Activated CD4-positive, CD25-positive, alpha-beta regulatory T cell (primary cell): ENCODE measurements at places on chromosomes 16 and 17.

DNA sequence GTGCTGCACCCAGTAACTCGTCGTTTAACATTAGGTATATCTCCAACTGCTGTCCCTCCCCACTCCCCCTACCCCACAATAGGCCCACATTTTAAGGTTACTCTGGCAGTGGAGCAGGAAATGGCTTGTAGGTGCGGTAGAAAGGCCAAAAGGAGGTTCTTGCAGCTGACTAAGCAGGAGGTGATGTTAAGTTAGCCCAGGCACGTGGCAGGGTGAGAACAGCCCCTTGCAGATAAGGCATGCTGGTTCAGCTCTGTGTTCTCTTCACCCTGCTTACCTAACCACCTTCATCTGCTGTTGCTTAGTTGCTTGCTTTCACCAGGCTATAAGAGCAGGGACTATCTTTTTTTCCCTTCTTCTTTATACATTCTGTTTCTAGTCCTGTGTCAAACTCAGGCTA is 1082.8 kb upstream of the RBFOX1 start:
- no peak for DNase-seq

DNA sequence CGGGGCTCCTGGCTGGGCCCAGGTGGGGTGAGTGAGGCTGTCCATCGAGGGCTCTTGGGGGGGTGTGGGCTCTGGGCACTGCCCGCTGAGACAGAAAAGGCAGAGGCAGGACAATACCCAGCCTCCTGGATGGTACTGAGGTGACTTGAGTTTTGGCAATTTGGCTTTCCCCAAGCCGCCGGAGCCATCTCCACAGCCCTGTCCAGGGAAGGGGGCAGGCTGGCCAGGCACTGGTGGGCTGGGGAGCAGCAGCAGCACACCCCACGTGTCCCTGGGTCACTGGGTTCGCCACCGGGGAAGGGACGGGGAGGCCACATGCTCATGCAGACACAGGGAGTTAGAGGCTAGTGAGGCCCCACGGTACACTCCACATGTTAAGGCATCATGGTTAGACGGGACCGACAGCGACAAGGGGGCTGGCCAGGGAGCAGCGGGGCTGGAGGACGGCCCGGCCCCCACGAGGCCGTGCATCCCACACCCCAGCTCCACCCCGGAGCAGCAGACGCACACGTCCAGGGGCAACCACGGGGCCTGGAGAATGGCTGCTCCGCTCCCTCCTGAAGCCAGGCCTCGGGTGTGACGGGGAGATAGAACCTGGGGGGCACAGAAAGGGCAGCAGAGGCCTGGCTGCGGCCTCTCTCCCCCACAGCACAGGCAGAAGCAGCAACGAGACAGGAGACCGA is 3.0 kb downstream of the ARHGDIA start:
- no peak for DNase-seq

DNA sequence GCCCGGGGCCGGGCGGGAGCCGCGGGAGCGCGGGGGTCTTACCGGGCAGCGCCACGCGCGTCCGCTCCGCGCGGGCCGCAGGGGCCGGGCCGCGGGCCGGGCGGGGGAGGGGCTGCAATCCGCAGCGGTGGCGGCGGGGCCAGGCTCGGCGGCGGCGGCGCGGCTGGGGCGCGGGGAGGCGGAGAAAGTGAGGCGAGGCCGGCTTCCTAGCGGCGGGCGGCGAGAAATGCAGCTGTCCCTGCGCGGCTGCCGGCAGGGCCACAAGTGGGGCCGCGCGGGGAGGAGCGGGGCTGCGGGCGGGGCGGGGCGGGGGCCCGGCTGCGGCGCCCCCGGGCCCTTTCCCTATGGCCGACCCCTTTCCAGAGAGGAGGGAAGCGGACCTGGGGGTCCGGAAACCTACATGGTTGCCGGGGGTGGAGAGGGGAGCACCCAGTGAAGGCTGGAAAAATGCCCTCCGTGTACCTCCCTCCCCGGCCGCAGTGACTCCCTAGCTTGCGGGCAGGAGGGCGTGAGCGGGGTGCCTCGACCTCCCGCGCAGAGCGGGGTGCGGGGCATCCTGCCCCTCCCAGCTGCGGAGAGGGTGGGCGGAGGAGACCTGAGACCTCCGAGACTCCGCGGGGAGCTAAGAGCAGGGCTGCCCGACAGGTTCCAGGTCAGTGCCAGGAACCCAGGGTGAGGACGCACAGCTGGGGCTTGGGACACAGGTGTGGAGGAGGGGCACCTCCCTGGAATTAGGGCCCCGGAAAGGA is at the start of gene CUEDC1:
TSS of gene CUEDC1 (minus strand) at position 230 of the 749 bp plus-strand sequence. CDS start 69,848 bp downstream, outside the sequence.
- DNase-seq, result peak; percentile 27

- no peak for DNase-seq
These were observed 208.3 kb upstream of the SALL1 start for GRCh38 chr16:51359141-51359955.

- no peak for DNase-seq
These were observed 14.0 kb downstream of the VPS53 start for GRCh38 chr17:700504-701094.
